ENCODE measurements at places on chromosomes 6 and 20. TPM values are rescaled to one million over a fixed set of nuclear protein-coding genes. Genes with fewer than 3 reads are reported as not detected.

DNA sequence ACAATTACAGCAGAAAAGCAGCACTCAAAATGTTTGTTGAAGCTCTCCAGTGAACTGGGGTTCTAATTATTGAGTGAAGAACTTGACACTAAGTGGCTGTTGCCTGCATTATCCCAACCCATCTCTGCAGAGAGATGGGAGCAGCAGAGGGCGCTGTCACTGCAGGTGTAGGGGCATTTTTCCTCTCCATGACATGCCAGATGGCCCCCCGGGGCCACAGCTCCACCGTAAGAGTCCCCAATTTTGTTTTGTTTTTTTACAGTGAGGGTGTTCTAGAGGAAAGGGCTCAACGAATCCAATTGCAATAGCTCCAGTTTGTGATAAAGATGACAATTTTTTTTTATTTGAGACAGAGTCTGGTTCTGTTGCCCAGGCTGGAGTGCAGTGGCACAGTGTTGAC, 1.9 kb upstream of the FUCA2 start:
- no peak for DNase-seq
- no peak overlapping the region for H3K4me3 ChIP-seq
- no peak overlapping the region for H3K27ac ChIP-seq
- H3K36me3 ChIP-seq: no peaks in the 10 kb centered on the region

- H3K4me1 ChIP-seq: peaks cover 51% of the 10 kb centered on the region
- no peaks in the 10 kb centered on the region for H3K36me3 ChIP-seq
- H3K27ac ChIP-seq: peak overlapping the region; percentile 56
Measured at GRCh38 chr20:38095017-38095686, 61.6 kb downstream of the RPRD1B start.

GRCh38 chr20:19371112-19371511, 158.7 kb downstream of the SLC24A3 start:
- no peak overlapping the region for H3K27ac ChIP-seq
- no peaks in the 10 kb centered on the region for H3K36me3 ChIP-seq
- no peaks in the 10 kb centered on the region for H3K27me3 ChIP-seq
- H3K4me3 ChIP-seq: no peak overlapping the region

DNA sequence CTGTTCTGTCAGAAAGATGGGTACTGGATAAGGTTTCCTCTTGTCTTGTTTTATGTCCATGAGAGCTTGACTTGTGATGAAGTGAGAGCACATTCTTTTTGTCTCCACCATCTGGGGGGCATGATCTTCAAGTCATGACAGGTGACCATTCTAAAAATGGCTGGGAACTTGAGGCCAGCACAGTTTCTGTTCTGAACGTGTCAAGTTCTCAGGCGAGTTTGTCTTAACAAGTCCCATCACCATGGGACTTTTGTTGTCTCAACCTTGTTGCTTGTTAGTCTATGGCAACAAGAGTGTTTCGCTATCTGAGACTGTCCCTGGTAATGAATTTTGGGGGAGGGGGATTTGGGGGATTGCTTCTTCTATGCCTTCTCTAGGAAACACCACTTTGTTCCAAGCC, 25.6 kb upstream of the ENPP4 start:
- peaks cover 16% of the 10 kb centered on the region for H3K4me1 ChIP-seq
- no peaks in the 10 kb centered on the region for H3K27me3 ChIP-seq
- H3K4me3 ChIP-seq: peak overlapping the region; percentile 59
- H3K36me3 ChIP-seq: no peaks in the 10 kb centered on the region
- H3K27ac ChIP-seq: peak overlapping the region; percentile 74

DNA sequence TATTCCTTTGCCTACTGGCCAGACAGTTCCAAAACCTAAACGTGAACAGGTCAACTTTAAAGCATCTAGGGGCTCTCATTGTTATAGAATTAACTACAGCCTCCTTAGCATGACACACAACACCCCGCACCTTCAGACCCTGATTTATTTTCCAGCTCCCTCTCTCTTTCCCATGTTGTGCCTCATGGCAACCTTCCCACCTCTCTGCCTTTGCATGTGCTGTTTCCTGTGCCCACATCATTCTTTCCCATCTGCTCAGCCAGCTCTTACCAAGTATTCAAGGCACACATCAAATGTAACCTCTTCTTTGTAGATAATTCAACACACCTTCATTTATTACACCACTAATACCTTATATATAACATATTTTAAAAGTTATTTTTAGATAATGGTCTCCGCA, 291.0 kb downstream of the COL12A1 start:
- no peaks in the 10 kb centered on the region for H3K27me3 ChIP-seq
- no peak overlapping the region for H3K27ac ChIP-seq
- H3K36me3 ChIP-seq: no peaks in the 10 kb centered on the region
- no peak overlapping the region for H3K4me3 ChIP-seq
- DNase-seq: no peak
- no peaks in the 10 kb centered on the region for H3K4me1 ChIP-seq

GRCh38 chr20:11205769-11206362, 532.1 kb upstream of the JAG1 start:
- H3K36me3 ChIP-seq: no peaks in the 10 kb centered on the region
- H3K4me3 ChIP-seq: no peak overlapping the region
- no peaks in the 10 kb centered on the region for H3K4me1 ChIP-seq
- DNase-seq: no peak

DNA sequence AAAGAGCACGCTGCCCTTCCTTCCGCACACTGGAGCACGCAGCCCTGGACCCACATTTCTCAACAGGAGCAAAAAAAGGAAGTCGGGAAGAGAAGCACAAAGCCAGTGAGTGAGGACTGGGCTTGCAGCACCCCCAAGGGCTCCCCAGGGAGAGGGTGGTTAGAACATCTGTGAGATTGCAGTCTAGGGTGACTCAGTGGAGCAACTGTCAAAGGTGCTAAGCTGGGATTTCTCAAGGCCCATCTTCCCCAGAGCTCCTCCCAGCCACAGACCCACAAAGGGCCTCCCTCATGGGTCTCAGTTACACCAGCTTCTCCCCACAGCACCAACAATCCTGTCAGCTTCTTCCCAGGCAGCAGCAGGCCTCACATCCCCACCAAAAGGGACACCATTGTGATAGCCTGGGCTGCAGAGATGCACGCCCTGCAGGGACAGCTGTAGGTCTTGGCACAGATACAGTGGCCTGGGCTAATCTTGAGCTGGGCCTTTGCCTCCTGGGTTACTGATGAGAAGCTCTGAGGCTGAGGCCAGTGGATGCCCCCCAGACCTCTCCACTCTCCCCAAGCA, 39.6 kb upstream of the CD93 start:
- peaks cover 35% of the 10 kb centered on the region for H3K4me1 ChIP-seq
- peak; percentile 60 for DNase-seq
- H3K36me3 ChIP-seq: no peaks in the 10 kb centered on the region
- no peak overlapping the region for H3K4me3 ChIP-seq
- H3K27ac ChIP-seq: peak overlapping the region; percentile 87

- DNase-seq: no peak
- no peak overlapping the region for H3K27ac ChIP-seq
- H3K27me3 ChIP-seq: peaks cover 7% of the 10 kb centered on the region
- H3K36me3 ChIP-seq: no peaks in the 10 kb centered on the region
Measured at GRCh38 chr20:59585714-59586409, 18.5 kb upstream of the PHACTR3 start.

DNA sequence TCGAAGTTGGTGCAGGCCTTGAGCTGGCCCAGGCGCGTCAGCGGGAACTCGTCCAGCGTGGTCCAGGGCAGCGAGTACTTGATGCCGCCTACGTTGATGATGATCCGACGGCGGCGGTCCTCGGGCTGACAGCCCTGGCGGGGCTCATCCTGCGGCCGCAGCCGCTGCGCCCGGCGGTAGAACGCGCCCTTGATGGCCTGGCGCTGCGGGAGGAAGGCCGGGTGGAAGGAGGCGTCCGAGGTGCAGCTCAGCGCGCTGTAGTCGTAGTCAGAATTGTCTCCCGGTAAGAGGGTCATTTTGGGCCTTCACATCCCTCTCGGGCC, 12.9 kb downstream of the KCNG1 start:
- H3K27me3 ChIP-seq: no peaks in the 10 kb centered on the region
- H3K4me1 ChIP-seq: no peaks in the 10 kb centered on the region
- no peak overlapping the region for H3K4me3 ChIP-seq
- no peak overlapping the region for H3K27ac ChIP-seq
- H3K36me3 ChIP-seq: no peaks in the 10 kb centered on the region
- DNase-seq: no peak

DNA sequence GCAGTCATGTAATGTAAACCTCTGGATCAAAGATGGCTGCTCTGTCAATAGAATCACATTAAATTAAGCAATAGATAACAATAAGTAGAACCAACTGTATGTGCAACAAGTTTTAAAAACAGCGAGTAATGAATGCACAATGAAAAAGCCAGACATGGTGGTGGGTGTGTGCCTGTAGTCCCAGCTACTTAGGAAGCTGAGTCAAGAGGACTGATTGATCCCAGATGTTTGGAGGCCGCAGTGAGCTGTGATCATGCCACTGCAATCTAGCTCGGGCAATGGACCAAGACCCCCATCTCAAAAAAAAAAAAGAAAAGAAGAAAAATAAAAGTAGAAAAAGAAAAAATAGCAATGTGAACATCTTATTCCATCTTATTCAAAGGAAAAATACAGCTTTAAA, 558.7 kb upstream of the MMS22L start:
- H3K27ac ChIP-seq: no peak overlapping the region
- no peak for DNase-seq
- no peaks in the 10 kb centered on the region for H3K36me3 ChIP-seq
- H3K4me3 ChIP-seq: no peak overlapping the region
- no peaks in the 10 kb centered on the region for H3K4me1 ChIP-seq

DNA sequence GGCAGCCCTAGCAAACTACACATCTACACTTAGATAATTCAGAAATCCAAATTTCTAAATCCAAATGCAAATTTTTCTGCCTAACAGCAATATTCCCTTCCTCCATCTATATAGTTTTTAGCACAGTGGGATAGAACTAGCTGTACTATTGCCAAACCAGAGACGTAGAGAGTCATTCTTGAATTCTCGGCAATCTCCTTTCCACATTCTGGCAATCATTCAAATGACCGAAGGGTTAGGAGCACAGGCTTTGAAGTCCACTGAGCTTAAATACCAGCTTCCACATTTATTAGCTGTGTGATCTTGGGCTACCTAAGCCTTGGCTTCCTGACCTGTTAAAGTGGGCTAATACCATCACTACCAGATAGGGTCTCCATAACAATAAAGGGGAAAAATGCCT, 3.1 kb upstream of the RPS12 start:
- peaks cover 9% of the 10 kb centered on the region for H3K4me1 ChIP-seq
- no peak for DNase-seq
- no peaks in the 10 kb centered on the region for H3K27me3 ChIP-seq
- H3K36me3 ChIP-seq: no peaks in the 10 kb centered on the region

DNA sequence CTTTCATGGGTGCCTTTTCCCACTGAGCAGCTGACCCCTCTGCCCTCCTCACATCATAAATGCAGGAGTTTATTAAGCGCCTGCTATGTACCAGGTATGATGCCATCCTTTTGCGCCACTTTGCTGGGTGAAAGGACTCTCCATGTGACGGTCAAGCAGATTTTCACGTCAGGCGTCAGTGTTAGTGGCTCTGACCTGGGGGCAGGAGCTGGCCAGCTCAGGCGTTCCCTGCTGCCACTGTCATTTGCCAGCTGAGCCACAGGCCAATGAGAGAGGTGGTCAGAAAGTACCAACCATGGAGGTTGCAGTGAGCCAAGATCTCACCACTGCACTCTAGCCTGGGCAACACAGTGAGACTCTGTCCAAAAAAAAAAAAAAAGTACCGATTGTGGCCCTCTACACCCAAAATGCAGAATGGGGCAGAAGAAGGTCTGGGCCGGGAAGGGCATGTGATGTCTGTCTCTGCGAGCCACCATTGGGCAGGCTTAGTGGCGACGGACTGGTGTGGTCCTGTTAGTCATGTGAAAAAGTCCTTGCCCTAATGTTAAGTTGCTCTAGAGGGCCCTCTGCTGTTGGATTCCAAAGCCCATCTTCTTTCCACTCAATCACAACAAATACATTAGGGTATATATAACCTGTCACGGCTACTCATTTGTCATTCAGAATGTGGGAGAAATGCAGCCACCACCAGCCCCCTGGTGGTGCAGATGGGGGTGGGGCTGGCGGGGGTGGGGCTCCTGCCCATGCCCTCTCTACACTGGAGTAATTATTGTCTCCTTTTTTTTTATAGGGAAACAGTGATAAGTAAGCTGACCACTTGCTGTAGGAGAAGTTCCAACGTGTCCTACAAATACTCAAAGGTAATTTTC, 18.4 kb upstream of the SLC22A1 start:
- no peak for DNase-seq
- no peak overlapping the region for H3K4me3 ChIP-seq
- no peaks in the 10 kb centered on the region for H3K4me1 ChIP-seq
- H3K36me3 ChIP-seq: peaks cover 95% of the 10 kb centered on the region

- peaks cover 6% of the 10 kb centered on the region for H3K27me3 ChIP-seq
- no peak overlapping the region for H3K4me3 ChIP-seq
- no peaks in the 10 kb centered on the region for H3K36me3 ChIP-seq
Measured at GRCh38 chr6:32112431-32112980, 3.4 kb upstream of the TNXB start.

GRCh38 chr6:91437315-91437729, 850.5 kb upstream of the MAP3K7 start:
- no peak overlapping the region for H3K4me3 ChIP-seq
- no peaks in the 10 kb centered on the region for H3K4me1 ChIP-seq
- no peaks in the 10 kb centered on the region for H3K36me3 ChIP-seq
- H3K27ac ChIP-seq: no peak overlapping the region

CST5 gene
- not detected for total RNA-seq

ENPP3 gene
- not detected for total RNA-seq

CCN5 gene
- total RNA-seq: 4.2 TPM

POU5F1 gene
- total RNA-seq: 0.22 TPM

LATS1 gene
- 11.0 TPM for total RNA-seq

RBBP8NL gene
- total RNA-seq: not detected

UST gene
- total RNA-seq: 2.0 TPM
